Left lung (tissue), 14 donors: ENCODE measurements at places on chromosomes 4 and X.
A peak's percentile ranks its signal among the peaks of the same experiment; 100 is the strongest.

GRCh38 chrX:40168480-40169011 lies 70.8 kb upstream of the BCOR start:
- DNase-seq, result no peak

GRCh38 chr4:118727360-118727759 lies 42.2 kb downstream of the METTL14 start:
- DNase-seq, result no peak

DNA sequence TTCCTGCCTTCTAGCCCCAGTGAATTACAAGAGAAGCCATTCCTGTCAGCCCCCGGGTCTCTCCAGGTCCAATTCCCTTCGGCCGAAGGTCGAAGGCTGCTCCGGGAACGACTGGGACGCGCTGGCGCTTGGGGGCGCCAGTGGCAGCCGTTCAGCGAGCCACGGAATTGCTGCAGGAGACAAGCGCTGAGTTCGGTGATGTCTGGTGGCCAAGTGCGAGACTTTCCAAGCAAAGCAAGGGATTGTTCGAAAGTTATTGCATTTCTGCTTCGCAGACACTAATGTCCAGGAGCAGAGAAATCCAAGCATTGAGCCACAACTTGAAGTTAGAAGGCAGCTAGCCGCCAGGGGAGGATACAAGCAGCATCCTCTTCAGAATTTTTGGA lies 1.1 kb upstream of the DKK2 start:
- peak; percentile 66 for DNase-seq

DNA sequence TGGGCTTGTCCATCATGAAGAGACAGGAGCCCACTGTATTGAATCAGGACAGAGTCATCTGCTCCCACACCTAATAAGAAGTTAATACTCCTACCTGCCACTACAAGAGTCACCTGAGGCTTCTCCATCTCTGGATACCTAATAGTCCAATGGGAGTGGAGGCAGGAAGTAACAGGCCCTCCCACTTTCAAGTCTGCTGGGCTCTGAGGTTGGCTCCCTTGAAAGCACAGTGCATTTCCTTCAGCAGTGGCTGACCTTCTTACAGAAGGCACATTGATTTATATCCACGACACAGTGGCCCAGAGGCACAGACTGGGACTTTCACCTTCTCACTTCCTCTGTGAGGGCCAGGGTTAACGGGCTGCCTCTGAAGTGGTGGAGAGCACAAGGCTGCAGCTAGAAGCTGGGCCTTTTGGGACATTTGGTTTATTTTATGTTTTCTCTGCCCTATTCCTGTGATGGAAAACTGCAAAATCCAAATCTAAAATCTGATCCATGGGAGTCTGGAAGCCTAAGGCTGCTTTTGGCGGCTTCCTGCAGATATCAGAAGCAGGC lies 38.1 kb downstream of the FRG2 start:
- no peak for DNase-seq

GRCh38 chrX:33082371-33082770 lies 129.0 kb downstream of the DMD start:
- DNase-seq, result no peak
